ENCODE measurements at places on chromosomes 6 and 20.

DNA sequence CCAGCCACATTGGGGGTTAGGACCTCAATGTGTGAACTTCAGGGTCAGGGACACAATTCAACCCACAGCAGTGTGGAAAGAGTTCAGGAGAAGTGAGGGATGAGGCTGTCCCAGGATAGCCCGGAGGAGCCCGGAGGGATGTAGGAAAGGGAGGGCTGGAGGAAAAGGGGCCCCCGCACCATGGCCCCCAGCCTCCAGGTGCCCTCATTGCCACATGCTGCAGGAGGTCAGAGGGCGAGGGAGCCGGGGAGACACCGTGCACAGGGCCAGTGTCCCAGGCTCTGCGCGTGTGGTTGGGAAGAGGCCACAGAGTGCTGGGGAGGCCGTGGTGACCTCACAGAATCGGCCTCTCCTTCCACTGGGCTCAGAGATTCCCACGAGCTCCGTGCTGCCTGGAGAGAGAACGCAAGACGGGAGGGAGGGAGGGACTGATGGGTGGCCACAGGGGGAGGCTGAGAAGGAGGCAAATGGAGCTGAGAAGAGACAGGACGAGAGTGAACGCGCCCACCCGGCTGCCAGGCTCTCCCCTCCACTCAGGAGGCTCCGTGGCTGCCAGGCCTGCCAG lies 215.1 kb downstream of the DLL1 start:
- no peak for DNase-seq

- DNase-seq, result no peak
Measured at GRCh38 chr20:5580940-5581708, 169.1 kb upstream of the SHLD1 start.

DNA sequence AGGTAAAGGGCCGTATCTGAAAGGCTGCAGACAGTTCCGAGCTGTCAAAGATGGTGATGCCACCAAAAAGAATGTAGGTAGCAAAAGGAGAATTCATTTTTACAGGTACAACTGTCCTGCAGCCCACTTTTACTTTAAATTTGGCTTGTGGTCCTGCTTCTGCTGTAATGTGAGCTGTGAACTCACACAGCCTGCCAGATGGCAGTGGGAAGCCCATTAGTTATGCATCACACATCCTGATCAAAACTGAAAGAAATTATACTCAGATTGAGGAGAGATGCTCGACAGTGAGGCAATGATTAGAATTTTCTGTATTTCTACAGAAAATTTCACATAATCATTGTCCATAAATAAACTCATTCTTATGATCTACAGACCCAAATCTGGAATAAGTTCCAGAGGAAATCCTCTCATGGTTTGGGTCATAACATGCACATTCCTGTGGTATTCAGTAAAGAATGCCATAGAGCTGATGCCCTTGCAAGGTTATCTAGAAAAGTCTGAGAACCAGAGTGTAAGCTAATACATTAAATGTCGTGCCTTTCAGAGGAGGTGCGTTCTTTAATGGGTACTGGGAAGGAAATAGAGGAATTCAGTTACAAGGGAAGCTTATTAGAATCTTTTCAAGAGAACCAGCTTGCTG lies 23.9 kb upstream of the E2F3 start:
- peak; percentile 40 for DNase-seq

DNA sequence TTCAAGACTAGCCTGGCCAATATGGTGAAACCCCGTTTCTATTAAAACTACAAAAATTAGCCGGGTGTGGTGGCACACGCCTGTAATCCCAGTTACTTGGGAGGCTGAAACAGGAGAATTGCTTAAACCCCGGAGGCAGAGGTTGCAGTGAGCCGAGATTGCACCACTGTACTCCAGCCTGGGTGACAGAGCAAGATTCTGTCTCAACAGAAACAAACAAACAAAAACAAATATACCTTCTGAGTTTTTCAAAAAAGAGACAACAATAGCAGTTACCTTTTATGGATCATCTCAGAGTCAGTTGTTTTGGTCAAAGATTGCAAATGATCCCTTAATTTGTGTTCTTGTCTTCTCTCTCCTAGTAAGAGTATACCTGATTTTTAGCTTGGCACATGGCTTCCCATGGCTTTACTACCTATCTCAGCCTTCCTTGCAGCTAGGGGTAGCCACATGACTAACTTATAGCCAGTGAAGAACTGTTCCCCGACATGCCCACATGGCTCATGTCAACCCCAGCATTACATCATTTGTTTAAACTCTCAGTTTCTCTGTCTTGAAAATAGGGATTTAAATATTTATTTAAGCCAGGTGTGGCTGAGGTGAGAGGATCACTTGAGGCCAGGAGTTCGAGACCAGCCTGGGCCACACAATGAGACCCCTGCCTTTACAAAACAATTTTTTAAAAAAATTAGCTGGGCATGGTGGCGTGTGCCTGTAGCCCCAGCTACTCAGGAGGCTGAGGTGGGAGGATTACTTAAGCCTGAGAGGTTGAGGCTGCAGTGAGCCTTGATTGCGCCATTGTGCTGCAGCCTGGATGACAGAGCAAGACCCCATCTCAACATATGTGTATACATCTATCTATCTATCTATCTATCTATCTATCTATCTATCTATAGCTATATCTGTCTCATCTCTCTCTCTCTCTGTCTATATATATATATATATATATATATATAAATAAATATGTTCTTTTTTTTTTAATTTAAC lies 25.0 kb upstream of the SLC9A8 start:
- DNase-seq, result no peak

GRCh38 chr6:104541411-104541810 lies 318.3 kb downstream of the HACE1 start:
- no peak for DNase-seq

GRCh38 chr6:42514745-42515144 lies 49.1 kb upstream of the UBR2 start:
- no peak for DNase-seq

Measured in AG20443 (cell line).